Natural killer cell treated with Interleukin-12 subunit alpha and Interleukin-12 subunit beta and Interleukin-15 and Interleukin-18, amount 100 ng/mL, for 72 hours (primary cell): ENCODE measurements at places on chromosomes 7 and 10.
A peak's percentile ranks its signal among the peaks of the same experiment; 100 is the strongest.

DNA sequence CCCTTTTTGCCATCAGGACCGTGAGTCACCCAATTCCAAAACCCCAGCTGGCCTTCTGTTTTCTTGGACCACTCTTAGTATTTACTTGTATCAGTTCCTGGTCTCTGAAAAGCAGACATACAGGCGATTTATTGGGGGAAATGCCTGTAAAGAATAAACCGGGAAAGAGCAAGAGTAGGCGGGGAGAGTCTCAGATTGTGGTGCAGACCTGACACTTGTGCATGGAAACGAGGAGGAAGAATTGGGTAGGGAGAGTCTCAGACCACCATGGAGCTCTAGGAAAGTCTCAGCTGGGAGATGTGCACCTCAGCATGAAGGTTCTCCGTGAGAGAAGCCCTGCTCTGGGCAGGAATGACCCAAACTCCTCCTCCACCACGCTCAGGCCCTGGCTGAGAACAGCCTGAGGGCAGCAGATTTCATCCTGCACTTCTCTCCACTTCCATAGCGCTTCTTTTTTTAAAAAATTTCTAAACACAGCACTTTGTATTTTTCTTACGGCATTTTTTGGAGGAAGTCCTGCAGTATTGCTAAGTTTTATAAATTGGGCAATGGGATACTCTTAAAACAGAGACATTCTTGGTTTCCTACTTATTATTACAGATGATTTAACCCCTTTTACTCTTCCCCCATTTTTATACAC, 6.1 kb upstream of the TASOR2 start:
- DNase-seq: no peak

- DNase-seq: no peak
These were observed 73.4 kb downstream of the OR13A1 start for GRCh38 chr10:45241865-45242520.

DNA sequence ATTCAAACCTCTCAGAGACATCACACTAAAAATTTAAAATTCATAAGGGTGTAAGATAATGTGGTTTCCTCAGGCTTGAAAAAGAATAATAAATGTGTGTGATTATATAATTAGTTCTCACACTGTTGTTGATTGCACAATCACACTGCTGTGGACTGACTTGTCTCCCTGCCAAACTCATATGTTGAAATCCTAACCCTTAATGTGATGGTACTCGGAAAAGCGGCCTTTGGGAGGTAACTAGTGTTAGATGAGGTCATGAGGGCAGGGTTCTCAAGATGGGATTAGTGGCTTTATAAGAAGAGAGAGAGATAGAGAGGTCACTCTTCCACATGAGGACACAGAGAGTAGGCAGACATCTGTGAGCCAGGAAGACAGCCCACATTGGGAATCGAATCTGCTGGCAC, 128.5 kb upstream of the COL1A2 start:
- no peak for DNase-seq

DNA sequence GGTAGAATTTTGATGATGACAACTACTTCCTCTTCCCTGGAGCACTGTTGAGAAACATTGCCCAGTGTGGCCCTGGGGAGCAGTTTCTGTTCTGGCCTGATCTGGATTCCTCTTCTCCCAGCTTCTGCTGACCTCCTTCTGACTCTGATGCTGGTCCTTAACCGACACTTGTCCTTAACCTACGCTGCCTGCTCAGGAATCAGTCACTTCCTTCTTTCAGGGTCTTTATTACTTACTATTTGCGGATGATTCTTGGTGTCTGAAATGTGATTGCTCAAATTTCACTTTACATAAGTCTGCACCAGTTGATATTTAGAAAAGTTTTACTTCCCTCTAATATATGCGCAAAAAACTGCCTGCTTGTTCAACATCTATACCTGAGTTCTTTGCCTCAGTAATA, 164.1 kb downstream of the PTEN start:
- no peak for DNase-seq

- DNase-seq: no peak
These were observed 40.1 kb upstream of the RET start for GRCh38 chr10:43036481-43037428.

- no peak for DNase-seq
These were observed 71.3 kb downstream of the ARHGAP22 start for GRCh38 chr10:48533540-48533939.

- no peak for DNase-seq
These were observed 171.6 kb downstream of the LRRN3 start for GRCh38 chr7:111262293-111263116.

DNA sequence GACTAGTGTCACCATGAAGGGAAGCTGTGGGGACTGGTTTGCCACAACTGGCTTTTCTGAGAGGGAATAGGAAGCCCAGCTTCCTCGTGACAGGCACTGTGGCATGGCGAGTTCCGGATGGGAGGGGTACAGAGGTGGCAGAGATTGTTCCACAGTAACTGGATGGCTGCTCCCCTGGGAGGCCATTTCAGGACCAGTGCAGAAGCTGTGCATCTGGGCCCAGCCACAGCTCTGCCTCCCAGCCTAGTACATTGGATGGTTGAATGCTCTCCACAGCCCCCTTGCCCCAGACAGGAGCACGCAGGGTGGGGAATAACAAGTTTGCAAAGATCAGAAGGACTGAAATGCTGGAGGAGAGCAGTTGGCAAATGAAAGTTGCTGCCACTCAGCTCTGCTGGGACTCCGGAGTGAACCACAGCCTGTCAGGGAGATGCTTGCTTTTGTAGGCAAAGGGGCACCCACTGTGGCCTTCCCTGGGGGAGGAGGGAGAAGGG, 51.8 kb downstream of the GSDME start:
- DNase-seq: no peak

DNA sequence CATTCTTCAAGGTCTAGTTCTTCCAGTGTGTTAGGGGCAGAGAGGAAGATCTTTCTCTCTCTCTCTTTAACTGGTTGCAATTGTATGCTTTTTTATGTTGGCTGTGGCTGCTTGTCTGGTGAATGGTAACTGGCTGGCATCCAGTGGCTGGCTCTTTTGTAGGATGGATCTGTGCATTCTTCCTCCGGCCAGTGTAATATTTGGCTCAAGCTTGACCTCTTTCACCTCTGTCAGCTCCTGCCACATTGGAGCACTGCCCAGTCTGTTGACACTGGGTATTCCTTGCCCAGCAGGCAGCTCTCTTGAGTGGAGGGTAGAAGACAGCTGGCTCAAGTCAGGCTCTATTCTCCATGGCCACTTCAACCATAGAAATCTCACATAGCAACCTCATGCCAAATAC, 528.3 kb downstream of the PHTF2 start:
- no peak for DNase-seq

DNA sequence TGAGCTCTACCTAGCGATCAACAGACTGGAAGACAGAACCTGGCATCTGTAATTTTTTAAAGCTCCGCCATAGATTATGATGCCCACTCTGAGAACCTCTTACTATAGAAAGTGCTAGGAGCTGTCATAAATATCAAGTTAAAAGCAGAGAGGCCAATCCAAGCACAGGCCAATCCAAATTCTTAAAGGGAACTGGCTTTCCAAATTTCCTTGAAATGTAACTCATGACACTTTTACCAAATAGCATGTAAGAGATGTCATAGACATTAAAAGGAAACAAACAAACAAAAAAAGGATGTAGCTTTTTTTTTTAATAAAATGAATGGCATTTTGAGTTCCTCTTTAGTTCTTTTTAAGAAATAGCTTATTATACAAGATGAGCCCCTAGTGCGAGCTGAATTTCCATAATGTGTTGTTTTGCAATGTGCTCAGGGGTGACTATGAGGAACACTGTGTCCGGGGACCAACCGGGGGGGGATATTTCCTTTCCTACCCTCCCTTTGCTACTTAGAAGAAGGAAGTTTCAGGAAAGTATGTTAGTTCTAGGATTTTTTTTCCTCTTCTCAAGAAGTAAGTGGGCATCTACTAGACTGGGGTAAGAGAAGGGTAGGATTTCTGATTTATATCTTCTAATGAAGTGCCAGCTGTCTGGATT, 23.7 kb upstream of the MRC1 start:
- no peak for DNase-seq

- DNase-seq: peak; percentile 5
These were observed 29.7 kb downstream of the IL15RA start for GRCh38 chr10:5947471-5948207.

- DNase-seq: peak; percentile 85
These were observed 765 bp downstream of the PFKFB3 start for GRCh38 chr10:6203331-6204062.

DNA sequence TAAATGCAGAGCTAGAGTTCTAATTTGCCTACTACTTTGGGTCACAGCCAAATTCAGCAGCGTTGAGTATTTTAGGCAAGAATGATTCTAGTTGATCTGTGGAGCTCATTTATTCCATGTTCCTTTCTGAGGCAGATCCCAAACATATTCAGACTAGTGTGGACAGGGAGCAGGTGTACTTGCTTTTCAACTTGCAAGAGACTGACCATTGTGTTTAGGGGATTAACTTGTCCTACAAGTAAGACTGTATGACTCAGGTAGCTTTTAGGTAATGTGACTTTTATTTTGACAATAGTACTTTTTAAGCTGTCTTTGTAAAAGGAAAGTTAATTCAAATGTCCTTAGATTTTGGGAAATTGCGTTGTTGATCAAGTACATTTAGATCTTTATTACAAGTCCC, 285.5 kb downstream of the TWIST1 start:
- DNase-seq: no peak

- no peak for DNase-seq
These were observed 201.7 kb upstream of the ADARB2 start for GRCh38 chr10:1939016-1939415.
